ENCODE measurements at places on chromosomes 7 and 10.

GRCh38 chr7:26857506-26858240 lies 6.7 kb downstream of the SKAP2 start:
- H3K27ac ChIP-seq: no peak overlapping the region
- DNase-seq: no peak
- H3K36me3 ChIP-seq: peaks cover 3% of the 10 kb centered on the region

DNA sequence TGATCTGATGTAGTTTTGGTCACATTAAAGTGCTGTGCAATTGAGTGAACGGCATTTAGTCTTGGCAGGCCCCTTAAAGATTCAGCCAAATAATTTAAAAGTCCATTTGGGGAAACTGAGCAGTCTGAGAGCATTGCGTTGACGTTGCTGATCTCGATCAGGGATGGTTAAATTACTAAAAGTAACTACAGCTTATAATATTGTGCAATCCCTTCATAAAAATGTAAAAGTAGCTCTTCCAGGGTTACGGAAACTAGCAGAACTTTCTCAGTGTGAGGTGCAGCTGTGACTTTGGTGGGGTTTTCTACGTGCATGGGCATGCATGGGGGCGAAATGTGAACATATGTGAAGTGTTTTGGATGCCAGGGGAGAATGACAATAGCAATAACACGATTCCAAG lies 184.5 kb upstream of the RNF32 start:
- no peak overlapping the region for H3K27ac ChIP-seq
- no peaks in the 10 kb centered on the region for H3K4me1 ChIP-seq
- no peaks in the 10 kb centered on the region for H3K36me3 ChIP-seq

DNA sequence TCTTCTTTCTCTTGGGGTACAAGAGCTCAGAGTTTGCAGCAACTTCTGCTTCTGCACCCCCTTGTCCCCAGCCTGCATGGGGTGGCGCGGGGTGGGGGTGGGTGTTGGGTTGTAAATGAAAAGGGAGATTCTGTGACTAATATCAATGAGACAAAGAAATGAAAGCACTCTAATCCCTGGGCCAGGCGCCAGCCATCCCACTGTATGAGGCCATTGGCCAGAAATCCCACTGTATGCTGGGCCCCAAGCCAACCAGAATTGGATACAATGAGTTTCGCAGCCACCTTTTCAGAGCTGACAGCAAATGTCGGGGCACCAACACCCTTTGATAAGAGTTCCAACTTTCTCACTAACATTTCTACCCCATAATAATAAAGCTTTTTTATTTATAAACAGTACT lies 10.9 kb upstream of the PTN start:
- H3K27me3 ChIP-seq: no peaks in the 10 kb centered on the region
- no peak overlapping the region for H3K27ac ChIP-seq
- H3K4me3 ChIP-seq: no peak overlapping the region
- no peak for DNase-seq
- no peaks in the 10 kb centered on the region for H3K36me3 ChIP-seq
- no peaks in the 10 kb centered on the region for H3K4me1 ChIP-seq

DNA sequence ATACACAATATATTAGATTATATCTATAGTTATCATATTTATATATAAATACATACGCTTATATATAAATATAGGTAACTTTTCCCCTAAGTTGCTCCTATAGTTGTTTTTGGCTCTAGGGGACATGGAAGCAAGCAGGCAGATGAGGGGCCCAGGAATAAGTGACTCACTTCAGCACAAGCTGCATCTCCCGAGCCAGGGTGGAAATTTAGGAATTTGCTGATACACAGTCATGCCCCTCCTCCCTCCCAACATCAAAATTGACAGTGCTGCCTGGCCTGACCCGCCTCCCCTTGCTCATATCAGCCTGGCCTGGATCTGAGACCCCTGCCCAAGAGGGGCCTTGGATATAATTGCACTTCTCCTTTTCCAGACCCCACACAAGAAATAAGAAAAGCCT lies 33.8 kb downstream of the MKI67 start:
- peaks cover 21% of the 10 kb centered on the region for H3K4me1 ChIP-seq
- H3K27ac ChIP-seq: no peak overlapping the region
- DNase-seq: no peak
- H3K4me3 ChIP-seq: no peak overlapping the region

DNA sequence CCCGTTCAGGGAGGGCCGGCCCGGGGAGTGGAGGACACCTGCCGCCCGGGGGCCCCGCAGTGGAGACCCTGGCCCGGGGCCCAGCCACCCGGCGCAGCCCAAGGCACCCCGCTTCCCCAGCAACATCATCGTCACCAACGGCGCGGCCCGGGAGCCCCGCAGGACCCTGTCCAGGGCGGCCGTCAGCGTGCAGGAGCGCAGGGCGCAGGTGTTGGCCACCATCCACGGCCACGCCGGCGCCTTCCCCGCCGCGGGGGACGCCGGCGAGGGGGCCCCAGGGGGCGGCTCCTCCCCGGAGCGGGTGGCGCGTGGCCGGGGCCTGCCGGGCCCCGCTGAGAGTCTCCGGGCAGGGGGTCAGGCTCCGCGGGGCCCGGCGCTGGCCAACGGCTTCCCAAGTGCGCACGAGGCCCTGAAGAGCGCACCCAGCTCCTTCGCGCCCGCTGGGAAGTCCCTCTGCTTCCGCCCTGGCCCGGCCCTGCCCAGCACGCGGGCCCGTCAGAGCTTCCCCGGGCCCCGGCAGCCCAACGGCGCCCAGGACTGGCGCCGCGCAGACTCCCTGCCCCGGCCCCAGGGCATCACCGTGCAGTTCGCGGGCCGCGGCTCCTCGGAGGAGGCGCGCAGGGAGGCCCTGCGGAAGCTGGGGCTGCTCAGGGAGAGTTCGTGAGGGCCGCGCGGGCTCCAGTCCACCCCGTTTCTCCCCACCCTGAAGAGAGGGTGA lies 46.7 kb downstream of the PROSER2 start:
- H3K27ac ChIP-seq: no peak overlapping the region
- peaks cover 8% of the 10 kb centered on the region for H3K36me3 ChIP-seq
- DNase-seq: no peak
- no peak overlapping the region for H3K4me3 ChIP-seq

DNA sequence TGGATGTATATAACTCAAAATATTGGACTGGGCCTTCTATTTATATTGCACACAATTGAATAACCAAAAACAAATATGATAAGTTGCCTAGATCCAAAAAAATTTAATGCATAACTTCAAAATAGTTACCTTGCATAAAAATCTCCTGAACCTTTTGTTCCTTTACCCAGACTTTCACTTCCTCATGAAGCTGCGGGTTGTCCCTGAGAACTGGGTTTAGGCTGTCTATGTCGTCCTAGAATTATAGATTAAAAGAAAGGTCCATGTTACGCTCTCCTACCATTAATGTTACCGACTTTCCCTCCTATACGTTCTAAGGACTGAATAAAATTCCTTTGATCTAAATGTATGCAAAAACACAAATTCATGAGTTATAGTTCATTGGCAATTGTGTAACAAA lies 86.6 kb downstream of the NRBF2 start:
- no peak for DNase-seq
- H3K27me3 ChIP-seq: no peaks in the 10 kb centered on the region
- H3K4me3 ChIP-seq: no peak overlapping the region
- peaks cover 42% of the 10 kb centered on the region for H3K36me3 ChIP-seq
- H3K27ac ChIP-seq: peak overlapping the region; percentile 60

DNA sequence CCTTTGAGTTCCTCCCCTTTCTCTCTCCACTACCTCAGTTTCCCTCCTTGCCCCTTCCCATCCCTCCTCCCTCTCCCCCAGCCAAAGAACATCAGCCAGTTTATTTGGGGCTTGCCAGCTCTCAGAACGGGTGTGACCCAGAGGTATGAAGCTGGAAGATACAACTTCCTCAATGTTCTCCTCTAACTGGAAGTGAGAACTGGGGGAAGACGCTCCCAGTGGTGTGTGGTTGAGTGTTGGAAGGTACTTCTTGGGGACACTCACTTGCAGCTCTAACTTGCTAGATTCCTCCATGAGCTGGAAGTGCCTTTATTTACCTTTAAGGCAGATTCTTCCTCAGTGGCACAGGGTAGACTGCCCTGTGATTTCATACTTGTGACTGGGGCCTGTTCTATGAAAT lies 110.5 kb upstream of the HABP2 start:
- no peak overlapping the region for H3K27ac ChIP-seq
- H3K4me3 ChIP-seq: no peak overlapping the region
- H3K4me1 ChIP-seq: no peaks in the 10 kb centered on the region
- no peaks in the 10 kb centered on the region for H3K36me3 ChIP-seq

GRCh38 chr10:29554660-29555059 lies 80.1 kb downstream of the SVIL start:
- no peak overlapping the region for H3K4me3 ChIP-seq
- DNase-seq: no peak
- H3K27me3 ChIP-seq: no peaks in the 10 kb centered on the region
- H3K36me3 ChIP-seq: peaks cover 42% of the 10 kb centered on the region
- H3K27ac ChIP-seq: no peak overlapping the region

- no peak overlapping the region for H3K4me3 ChIP-seq
- H3K4me1 ChIP-seq: no peaks in the 10 kb centered on the region
- no peak overlapping the region for H3K27ac ChIP-seq
- DNase-seq: no peak
- peaks cover 18% of the 10 kb centered on the region for H3K36me3 ChIP-seq
- no peaks in the 10 kb centered on the region for H3K27me3 ChIP-seq
Observed at GRCh38 chr10:24597426-24597825, 126.3 kb downstream of the ARHGAP21 start.

- H3K4me1 ChIP-seq: peaks cover 10% of the 10 kb centered on the region
- no peak within 1 kb of the TSS for H3K27ac ChIP-seq
- H3K4me3 ChIP-seq: no peak within 1 kb of the TSS
- H3K27me3 ChIP-seq: peaks cover 93% of the 10 kb centered on the region
- no peak for DNase-seq
- H3K36me3 ChIP-seq: no peaks in the 10 kb centered on the region
Observed at GRCh38 chr10:117137911-117138642, at the start of gene VAX1. Gene VAX1, minus strand, starts transcription at chr10:117138270. Its CDS starts 214 bp downstream, at chr10:117138056.

DNA sequence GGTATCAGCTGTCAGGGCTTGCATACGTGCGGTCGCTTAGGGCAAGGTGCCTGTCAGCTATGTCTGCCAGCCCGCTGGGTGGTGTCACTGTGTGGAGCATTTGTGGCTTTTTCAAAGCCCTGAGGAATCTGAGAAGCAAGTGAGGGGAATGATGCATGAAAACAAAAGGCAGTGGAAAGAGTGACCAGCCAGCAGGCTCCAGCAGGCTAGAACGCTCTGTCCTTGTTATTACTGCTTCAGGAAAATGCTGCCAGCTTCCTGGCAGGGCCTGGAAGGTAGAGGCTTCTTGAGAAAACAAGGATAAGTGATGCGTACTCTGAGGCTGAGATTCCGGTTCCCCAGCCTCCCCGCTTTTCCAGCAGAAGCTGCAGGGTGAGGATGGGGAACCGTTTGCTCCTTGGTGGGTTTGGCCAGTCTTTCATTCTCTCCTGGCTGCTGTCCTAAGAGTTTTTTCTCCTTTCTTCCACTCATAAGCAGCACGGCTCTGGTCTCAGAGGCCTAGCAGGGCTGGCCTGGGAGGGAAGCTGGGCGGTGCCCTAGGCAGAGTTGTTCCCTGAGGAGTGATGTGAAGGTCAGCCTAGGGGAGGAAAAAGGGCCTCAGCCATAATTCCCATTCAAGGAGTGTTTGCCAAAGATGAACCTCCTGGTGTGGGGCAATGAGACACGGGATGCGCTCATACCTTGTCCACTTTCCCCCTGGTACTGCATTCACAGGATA lies 42.8 kb upstream of the MKLN1 start:
- no peak overlapping the region for H3K27ac ChIP-seq
- no peaks in the 10 kb centered on the region for H3K4me1 ChIP-seq
- H3K27me3 ChIP-seq: no peaks in the 10 kb centered on the region
- H3K36me3 ChIP-seq: no peaks in the 10 kb centered on the region
- no peak overlapping the region for H3K4me3 ChIP-seq
- no peak for DNase-seq

DNA sequence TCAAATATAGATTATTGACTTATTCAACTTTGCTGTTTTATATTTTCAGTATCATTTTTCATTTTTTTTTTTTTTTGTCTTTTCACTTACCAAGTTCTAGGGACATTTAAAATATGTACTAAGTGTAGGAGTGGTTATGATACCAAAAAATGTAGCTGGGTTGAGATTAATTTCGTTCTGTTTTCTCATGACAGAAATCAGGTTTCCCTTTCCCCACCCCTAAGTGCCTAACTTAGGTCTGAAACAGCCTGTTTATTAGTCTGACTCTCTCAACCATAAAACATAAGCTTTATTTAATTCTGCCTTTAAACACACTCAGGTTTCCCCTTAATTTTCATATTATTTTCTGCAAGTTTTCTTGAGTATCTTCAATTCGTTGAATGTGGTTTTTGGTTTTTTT lies 22.1 kb downstream of the TMEM106B start:
- DNase-seq: no peak
- H3K36me3 ChIP-seq: peaks cover 42% of the 10 kb centered on the region
- H3K4me1 ChIP-seq: no peaks in the 10 kb centered on the region
- no peak overlapping the region for H3K4me3 ChIP-seq
- no peaks in the 10 kb centered on the region for H3K27me3 ChIP-seq

DNA sequence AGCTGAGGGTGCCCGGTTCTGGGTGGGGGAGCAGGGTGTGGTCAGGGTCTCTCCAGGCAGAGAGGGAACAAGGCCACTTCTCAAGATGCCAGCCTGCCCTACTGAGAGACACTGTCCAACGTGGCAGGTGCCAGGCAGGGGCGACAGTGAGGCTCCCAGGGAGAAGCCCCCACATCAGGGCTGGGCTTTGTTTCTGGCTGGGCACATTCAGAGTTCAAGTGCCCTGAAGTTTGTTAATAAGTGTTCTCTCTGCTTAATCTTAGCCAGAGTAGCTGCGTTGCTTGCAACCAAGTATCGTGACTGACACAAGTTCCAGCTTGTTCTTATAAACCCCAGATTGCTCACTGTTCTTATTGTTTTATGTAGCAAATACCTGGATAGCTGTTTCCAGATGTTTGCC lies 21.8 kb downstream of the FOXL3 start:
- no peaks in the 10 kb centered on the region for H3K36me3 ChIP-seq
- H3K27me3 ChIP-seq: peaks cover 40% of the 10 kb centered on the region
- no peak overlapping the region for H3K4me3 ChIP-seq
- no peak for DNase-seq

DNA sequence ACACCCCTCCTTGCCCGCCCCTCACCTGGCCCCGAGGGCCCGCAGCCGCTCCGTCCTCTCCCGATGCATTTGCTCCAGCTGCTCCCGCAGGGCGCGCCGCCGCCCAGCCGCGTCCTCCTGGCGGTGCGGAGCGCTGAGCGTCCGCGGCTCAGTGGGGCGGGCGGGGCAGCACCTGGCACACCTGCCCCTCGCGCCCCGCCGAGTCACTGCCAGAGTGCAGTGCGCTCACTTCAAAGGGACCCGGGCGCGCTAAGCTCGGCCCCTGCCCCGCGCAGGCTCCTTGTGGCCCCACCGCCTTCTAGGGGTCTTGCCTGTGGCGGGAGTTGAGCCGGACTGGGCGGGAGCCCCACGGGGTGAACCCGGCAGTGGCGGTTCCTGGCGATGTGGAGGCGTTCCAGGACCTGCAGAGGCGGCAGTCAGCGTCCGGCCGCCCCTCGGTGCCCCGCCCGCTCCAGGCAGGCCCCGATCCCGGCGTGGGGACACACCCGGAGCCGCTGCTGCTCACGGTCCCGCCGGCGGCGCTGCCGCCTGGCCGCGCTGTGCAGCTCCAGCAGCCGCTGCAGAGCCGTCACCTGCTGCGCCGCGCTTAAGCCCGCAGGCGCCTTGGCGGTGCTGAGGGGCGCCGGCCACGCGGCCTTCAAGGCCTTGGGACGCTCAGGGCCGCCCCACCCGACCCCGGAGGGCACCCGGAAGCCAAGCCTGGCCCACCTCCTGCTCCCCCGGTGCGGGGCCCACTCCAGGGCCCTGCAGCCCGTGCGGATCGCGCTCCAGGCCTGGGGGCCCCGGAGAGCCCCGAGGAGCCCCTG lies 6.7 kb downstream of the ATP6V1F start:
- H3K27ac ChIP-seq: no peak overlapping the region
- DNase-seq: peak; percentile 45
- H3K27me3 ChIP-seq: peaks cover 13% of the 10 kb centered on the region
- H3K4me1 ChIP-seq: peaks cover 26% of the 10 kb centered on the region
- H3K36me3 ChIP-seq: peaks cover 14% of the 10 kb centered on the region
- H3K4me3 ChIP-seq: peak overlapping the region; percentile 70

Data from effector memory CD8-positive, alpha-beta T cell (primary cell).